CD8-positive, alpha-beta memory T cell (primary cell): ENCODE measurements at places on chromosomes 5 and 9. TPM values are rescaled to one million over a fixed set of nuclear protein-coding genes. Genes with fewer than 3 reads are reported as not detected.

PTGDS gene
- polyA plus RNA-seq = 5.5 TPM

IL7R gene
- 761 TPM for polyA plus RNA-seq

LCN9 gene
- polyA plus RNA-seq = not detected

NKD2 gene
- not detected for polyA plus RNA-seq

UNC5A gene
- not detected for polyA plus RNA-seq

CDC20B gene
- not detected for polyA plus RNA-seq

EGFL7 gene
- 0.40 TPM for polyA plus RNA-seq

MUSK gene
- polyA plus RNA-seq = not detected

PTCD2 gene
- polyA plus RNA-seq = 2.6 TPM
